ENCODE measurements at places on chromosomes 6 and 20.
A peak's percentile ranks its signal among the peaks of the same experiment; 100 is the strongest.

GRCh38 chr6:42978487-42978838 is 518 bp downstream of the PEX6 start:
- DNase-seq = no peak

- no peak for DNase-seq
Measured at GRCh38 chr20:10171864-10172751, 46.5 kb upstream of the SNAP25 start.

GRCh38 chr6:53026526-53026925 is 31.4 kb upstream of the GSTA4 start:
- DNase-seq = no peak

GRCh38 chr6:127298475-127298874 is 31.8 kb downstream of the RNF146 start:
- DNase-seq = no peak

DNA sequence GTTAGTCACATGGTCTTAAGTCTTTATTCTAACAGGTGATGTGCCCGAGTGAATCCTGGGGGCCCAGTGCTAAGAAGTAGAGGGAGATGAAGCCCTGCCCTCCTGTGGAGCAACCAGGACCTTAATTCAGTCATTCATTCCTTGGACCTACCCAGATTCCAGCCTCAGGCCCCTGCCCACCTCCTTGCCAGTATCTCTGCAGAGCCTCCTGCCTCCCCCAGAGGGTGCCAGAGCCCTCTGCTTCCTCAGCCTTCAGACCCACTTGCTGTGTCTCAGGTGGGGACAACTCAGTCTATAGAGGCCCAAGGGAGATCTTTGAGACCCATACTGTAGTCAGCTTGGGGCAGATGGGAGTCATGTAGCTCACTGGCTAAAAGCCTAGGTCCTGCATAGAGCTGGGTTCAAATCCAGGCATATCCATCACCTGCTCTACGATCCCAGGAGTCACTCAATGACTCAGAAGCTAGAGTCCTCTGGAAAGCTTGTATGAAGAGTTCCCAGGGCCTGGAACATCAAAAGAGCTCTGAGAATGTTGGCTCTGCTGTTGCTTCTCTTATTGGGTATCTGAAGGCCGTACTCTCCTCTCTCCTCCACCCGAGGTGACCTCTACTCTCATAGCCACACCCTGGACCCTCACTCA is 3.9 kb upstream of the SIGLEC1 start:
- no peak for DNase-seq

- peak; percentile 99 for DNase-seq
Measured at GRCh38 chr6:26157251-26158075, 70.2 kb downstream of the HFE start.

DNA sequence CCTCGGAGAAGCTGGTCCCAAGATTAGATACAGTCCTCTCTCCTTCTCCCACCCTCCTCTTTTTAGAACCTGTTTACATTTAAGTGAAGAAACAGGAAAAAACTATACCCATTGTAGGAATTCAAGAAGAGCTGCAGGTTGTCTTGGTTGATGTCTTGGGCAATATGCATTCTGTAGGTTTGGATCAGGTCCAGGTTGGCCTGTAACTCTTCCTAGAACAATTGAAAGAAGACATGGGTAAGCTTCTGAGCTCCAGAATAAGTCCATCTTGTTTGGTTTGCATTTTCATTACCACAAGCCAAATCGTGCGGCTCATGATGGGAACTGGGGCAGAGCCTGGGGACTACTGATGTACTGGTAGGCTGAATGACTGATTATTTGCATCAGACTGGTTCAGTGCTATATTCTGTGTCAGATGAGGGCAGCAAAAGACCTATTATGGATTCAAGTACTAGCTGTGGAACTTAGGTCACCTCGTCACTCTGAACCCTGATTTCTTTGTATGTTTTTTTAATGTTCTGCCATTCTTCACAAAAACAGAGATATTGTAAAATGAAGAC is 20.3 kb upstream of the SLA2 start:
- DNase-seq = no peak

GRCh38 chr20:58268421-58268821 is 40.0 kb upstream of the ANKRD60 start:
- no peak for DNase-seq

DNA sequence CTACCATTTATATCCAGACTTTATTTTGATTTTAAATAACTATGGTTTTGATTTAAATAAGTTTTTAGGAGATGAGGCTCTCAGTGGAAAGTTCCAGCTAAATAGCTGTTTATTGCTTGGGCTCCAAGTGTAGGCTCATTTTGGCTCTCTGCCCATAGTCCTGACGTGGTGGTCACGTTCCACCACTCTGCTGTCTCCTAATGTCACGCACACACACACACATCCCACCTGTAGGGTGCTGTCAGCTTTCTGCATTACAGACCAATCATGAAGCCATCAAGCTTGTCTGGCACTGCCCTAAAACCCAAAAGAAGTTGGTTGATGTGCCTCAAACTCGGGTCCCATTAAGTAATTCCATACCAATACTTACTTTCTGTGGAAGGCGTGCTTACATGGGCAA is 45.4 kb downstream of the PANK2 start:
- no peak for DNase-seq

GRCh38 chr6:29596381-29596900 is 11.5 kb downstream of the OR2H2 start:
- DNase-seq = no peak

DNA sequence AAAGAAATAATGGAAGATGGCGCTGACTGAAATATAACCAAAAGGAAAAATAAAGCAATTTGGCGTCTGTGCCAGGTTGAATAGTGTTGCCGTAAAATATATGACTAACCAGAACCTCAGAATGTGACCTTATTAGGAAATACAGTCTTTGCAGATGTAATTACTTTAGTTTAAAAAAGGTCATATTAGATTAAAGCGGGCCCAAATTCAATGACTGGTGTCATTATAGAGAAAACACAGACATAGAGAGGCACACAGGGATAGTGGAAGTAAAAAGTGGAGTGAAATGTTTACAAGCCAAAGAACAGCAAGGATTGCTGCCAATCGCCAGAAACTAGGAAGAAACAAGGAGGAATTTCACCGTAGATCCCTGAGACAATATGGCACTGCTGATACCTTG is 521.2 kb downstream of the FRK start:
- no peak for DNase-seq

- DNase-seq = no peak
Measured at GRCh38 chr20:20210943-20211273, 157.0 kb upstream of the INSM1 start.

- DNase-seq = no peak
Measured at GRCh38 chr20:41336711-41337492, 3.7 kb upstream of the LPIN3 start.

DNA sequence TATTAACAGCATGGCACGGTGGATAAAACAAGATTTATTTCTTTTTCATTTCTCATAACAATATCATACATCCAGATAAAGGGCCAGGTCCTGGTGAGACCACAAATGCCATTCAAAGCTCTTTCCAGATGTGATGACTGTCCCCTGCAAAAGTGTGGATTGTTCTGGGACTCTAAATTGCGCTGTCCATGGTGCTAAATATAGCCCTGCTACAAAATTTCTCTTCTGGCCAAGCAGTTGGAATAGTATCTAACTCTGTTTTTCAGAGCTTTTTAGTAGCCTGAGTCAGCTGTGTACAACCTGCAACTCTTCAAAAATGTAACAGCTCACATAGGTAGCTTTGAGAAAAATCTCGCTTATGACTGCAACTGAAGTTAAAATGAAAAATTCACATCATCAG is 115.8 kb downstream of the MANEA start:
- no peak for DNase-seq

DNA sequence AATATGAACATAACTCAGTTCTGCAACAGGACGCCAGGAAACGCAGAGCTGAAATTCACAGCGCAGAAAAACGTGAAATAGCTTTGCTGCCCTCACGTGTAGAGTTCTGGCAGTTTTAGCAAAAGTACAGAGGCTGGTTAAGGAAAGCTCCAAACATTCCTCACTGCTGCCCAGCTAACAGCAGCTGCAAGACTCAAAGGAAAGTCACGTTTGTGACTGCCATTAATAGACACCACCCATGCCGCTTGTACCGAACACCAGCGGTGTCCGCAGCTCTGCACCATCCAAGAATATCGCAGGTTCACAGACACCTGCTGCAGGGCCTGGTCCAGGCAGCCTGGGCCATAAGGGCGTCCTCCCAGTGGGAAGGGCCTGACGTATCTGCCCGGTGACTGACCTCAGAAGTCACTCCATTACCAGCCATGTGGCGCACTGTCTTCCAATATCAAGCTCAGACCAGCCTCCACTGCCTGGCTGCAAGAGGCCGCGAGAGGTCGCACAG is 61.4 kb downstream of the WDR27 start:
- no peak for DNase-seq

DNA sequence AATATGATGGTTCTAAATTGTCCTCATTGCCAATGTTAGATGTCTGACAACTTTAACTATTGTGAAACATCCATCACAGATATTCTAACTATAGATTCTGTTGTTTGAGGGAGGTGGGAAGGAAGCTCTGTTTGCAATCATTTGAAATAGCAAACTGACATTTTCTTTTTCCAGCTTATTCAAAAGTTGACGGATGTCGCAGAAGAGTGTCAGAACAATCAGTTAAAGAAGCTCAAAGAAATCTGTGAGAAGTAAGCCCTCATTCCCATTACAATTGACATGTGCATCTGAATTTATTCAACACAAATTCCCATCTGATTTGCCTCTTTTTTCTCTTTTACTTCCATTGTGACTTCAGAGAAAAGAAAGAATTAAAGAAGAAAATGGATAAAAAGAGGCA is 280.6 kb upstream of the PLCB4 start:
- no peak for DNase-seq

- no peak for DNase-seq
Measured at GRCh38 chr6:13526727-13527670, 39.6 kb upstream of the GFOD1 start.

DNA sequence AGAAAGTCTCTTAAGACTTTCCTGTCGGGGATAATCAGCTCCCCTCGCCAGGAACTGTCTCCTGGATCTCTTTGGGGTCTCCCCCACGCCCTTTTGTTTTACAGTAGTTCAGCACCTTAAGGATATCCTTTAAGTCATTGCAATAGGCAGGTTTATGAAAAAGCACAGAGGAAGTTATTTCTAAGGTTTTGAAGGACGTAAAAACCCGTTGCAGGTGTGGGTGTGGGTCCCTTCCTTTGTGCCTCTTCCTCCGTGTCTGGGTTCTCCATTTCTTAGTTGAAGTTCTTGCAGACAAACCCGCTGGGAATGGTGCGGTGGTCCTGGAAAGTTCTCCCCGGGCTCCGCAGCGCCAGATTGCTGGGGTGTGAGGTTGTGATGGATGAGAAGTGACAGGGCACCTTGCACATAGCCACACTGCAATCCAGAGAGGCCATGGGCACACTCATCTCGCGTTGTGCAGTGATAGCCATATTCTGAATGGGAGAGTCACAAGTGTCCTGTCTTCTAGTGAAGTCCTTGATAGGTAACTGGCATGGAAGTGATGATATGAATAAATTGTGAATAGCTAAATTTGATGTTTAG is 65.2 kb downstream of the GTF2H5 start:
- DNase-seq = no peak

GRCh38 chr6:132020138-132020581 is 69.0 kb upstream of the CCN2 start:
- DNase-seq = no peak

- no peak for DNase-seq
Measured at GRCh38 chr6:109456710-109457561, 1.4 kb upstream of the MICAL1 start.
